ENCODE measurements at places on chromosomes 16 and 17.
A peak's percentile ranks its signal among the peaks of the same experiment; 100 is the strongest.

- DNase-seq = no peak
Measured at GRCh38 chr17:56074361-56074890, 78.8 kb upstream of the ANKFN1 start.

GRCh38 chr17:1498869-1499268 lies 6.4 kb upstream of the MYO1C start:
- DNase-seq = no peak

DNA sequence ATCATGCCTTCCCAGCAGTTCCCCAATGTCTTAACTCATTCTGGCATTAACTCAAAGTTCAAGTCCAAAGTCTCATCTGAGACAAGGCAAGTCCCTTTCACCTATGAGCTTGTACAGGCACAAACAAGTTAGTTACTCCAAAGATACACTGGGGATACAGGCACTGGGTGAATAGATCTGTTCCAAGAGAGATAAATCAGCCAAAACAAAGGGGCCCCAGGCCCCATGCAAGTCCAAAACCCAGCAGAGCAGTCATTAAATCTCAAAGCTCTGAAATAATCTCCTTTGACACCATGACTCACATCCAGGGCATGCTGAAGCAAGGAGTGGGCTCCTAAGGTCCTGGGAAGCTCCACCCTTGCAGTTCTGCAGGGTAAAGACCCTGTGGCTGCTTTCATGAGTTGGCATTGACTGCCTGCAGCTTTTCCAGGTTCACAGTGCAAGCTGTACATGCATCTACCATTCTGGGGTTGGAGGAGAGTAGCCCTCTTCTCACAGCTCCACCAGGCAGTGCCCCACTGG lies 332.2 kb upstream of the KIF2B start:
- no peak for DNase-seq

GRCh38 chr17:82435103-82435502 lies 15.4 kb downstream of the CYBC1 start:
- no peak for DNase-seq

DNA sequence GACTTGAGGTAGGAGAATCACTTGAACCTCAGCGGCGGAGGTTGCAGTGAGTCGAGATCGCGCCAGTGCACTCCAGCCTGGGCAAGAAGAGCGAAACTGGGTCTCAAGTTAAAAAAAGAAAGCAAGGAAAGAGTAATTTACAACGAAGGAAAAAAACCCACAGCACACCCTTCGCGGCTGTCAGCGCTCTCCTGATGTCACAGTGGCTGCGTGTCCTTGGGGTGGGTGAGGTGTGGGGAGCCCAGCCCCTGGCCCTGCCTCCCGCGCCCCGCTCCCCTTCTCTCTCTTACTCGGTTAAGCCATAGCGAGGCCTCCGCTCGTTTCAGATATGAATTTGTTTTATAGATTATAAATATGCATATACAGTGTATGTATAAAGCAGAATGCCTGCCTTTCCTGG lies 740 bp upstream of the JPT2 start:
- no peak for DNase-seq

GRCh38 chr16:10130538-10130937 lies 51.7 kb downstream of the GRIN2A start:
- DNase-seq = no peak

DNA sequence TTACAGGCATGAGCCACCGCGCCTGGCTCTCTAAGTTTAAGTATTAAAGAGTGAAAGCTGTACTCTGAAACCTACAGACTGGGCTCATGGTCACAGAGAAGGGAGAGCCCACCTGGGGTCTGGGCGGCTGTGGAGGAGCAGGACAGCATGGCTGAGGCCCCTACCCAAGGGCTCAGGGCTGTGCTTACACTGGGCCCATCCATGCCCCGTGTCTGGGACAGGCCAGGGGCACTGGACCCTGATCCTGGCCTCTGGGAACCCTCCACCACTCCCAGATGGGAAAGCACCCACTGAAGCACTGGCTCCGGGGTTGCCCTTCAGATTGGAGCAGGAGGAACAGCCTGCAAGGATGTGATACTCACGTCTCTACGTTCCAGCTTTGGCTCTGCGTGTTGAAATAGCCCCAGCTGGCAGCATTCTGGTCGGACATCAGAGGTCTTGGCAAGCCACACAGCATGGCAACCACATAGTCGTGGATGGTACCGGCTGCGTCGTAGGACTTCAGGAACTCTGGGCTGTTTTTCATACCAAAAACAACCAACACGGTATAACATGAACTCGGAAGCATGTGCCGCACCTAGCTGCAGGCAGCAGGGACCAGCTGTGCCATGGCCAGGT lies 13.0 kb downstream of the SHPK start:
- no peak for DNase-seq

GRCh38 chr17:43456661-43457361 lies 27.0 kb upstream of the DHX8 start:
- peak; percentile 6 for DNase-seq

DNA sequence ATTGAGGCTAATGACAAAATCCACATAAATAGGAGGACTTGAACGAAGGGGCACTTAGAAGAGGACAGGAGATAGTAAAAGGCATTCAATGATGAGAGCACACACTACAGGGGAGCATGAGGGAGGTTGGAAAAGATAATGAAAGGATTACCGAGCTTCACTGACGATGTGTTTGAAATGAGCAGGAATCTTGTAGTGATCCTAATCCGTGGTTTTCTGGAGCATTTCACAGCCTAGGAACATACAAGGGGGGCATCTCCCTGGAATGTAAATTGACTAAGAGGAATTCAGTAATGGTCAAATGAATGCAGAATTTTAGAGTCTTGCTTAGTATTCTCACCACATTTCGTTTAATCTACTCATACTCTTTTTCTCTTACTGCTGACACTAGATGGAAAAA lies 5.2 kb downstream of the ATMIN start:
- DNase-seq = no peak

DNA sequence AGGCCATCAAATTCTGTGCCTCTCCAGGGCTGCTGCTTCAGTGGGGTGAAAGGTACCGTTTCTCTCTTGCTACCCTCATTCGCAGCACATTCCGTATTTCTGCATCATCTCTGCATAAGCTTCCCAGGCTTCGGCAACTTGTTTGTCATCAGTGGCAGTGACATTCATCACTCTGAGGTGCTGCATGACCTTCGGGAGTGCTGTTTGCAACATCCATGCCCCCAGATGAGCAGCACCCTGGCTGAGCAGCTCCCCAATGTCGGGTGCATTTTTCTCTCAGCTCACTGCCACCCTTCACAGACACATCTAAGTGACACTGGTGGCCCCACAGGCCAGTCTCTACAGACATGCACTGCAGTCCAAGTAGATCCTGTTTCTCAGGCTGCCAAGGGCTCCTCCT lies 3.8 kb downstream of the CREBBP start:
- DNase-seq = no peak

GRCh38 chr17:81074875-81075274 lies 39.9 kb downstream of the BAIAP2 start:
- DNase-seq = no peak

DNA sequence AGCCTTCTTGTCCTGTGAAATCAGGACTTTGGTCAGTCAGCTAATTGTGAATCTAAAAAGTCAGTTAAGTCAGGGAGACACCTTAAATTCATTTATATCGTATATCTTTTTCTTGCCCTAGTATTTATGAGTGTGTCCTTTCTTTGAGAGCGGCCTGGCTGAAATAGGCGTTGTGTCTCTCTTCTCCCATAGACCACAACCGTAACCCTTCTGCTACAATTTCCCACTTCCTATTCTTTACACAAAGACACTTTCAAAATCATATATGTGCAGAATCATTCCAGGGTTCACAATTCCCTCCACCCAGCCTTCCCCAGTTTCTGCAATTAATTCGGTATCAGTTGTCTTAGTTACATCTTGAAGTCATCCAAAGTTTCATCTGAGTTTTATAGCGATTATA lies 14.0 kb upstream of the COTL1 start:
- no peak for DNase-seq

DNA sequence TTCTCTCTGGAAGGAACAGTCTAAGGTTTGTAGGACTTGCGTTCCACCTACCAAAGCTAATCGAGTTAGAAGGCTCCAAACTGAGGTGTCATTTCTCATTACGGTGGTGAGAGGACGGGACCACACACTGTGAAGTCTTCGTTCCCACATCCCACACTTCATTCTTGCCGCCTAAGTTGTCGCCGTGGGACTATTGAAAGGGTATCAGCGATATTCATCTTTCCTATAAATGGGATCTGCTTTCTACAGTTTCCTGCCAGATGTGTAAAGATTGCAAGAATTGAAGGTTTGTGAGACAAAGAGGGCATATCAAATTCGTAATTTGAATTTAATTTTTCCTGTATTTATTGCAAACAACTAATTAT lies 608 bp upstream of the TRIM37 start:
- DNase-seq = no peak

GRCh38 chr17:7404737-7405349 lies 946 bp upstream of the TMEM256 start:
- no peak for DNase-seq

DNA sequence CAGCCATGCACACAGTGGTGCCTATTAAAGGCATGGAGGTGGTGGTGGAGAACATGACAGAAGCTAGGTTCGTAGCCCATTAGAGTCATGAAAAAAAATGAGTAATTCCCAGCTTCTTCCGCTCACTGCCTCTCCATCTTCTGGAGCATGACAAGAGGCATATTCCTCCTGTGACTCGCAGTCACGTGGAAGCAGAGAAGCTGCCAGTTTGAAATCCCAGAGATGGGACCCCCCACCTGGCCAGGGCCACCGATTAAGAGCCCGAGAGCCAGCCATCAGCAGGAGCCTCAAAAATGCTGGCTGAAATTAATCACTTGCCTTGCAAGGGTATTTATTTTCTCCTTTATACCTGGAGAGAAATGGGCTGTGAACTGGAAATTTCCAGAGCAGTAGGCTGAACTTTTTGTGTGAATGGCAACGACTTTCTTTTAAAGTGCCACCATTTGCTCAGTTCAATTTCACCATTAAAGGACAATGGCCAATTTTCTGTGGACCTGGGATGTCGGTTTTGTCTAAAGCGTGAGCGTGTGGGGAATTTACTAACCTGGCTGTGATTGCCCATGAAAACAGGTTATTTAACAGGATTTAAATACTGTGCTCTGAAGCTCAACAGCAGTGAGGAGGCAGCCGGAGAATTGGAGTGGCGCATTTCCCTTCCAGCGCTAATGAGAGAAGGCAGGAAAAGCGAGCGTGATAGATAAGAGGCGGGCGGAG lies 189.7 kb upstream of the SDK2 start:
- no peak for DNase-seq

- DNase-seq = no peak
Measured at GRCh38 chr17:42347198-42347597, 41.0 kb downstream of the STAT3 start.

- DNase-seq = no peak
Measured at GRCh38 chr16:9499941-9500593, 408.6 kb downstream of the HAPSTR1 start.

DNA sequence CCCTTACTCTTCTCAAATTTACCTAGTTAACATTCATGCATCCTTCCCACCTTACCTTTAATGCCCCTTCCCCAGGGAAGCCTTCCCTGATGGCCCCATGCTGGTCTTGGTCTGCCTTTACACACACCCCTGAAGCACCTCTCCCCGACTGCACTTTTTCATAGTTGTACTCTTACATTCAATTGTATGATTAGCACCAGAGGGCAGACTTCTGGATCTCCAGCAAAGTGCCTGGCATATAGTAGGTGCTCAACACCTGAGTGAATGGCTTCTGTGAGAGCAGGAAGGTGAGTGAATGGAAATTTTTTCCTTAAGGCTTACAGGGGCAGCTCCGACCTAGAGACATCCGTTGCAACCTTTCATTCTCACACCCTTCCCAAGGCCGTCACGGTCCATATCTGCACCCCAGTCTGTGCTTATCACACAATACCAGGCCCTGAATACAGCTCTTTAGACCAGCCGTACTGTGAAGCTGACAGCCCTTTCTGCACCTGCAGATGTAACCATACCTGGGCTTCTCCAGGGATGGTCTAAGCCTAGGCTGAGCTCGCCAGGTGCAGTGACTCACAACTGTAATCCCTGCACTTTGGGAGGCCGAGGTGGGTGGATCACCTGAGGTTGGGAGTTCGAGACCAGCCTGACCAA lies 4.4 kb downstream of the PGAP3 start:
- no peak for DNase-seq

DNA sequence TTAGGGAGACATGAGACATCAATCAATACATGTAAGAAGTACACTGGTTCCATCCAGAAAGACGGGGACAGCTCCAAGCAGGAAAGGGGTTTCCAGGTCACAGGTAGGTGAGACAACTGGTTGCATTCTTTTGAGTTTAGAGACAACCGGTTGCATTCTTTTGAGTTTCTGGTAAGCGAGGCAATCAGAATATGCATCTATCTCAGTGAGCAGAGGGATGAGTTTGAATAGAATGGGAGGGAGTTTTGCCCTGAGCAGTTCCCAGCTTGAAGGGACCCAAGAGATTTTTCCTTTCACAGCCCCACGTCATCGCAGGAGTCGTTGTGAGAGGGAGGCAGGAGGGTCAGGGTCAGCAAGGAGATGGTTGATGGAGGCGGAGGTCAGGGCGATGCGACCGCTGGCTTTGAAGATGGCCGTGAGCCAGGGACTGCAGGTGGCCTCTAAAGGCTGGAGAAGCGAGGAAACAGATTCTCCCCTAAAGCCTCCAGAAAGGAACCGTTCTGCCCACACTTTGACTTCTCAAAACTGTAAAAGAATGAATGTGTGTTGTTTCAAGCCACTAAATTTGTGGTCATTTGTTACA lies 36.5 kb downstream of the IRF8 start:
- no peak for DNase-seq

GRCh38 chr17:71329310-71330098 lies 791.3 kb upstream of the SOX9 start:
- DNase-seq = no peak

DNA sequence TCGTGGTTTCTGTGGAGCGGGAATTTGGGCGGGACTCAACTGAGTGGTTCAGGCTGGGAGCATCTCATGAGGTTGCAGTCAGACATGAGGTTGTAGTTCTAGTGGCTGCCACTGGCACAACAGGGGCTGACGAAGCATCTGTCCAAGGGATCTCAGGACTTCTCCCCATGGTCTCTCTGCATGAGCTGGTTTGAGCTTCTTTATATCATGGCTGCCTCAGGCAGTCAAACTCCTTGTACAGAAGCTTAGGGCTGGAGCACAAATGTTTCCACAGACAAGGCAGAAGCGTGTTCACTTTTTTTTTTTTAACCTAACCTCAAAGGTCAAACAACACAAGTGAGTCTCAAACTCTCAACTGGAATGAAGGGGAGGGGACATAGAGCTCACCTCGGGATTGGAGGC lies 243.3 kb downstream of the MSI2 start:
- DNase-seq = no peak

DNA sequence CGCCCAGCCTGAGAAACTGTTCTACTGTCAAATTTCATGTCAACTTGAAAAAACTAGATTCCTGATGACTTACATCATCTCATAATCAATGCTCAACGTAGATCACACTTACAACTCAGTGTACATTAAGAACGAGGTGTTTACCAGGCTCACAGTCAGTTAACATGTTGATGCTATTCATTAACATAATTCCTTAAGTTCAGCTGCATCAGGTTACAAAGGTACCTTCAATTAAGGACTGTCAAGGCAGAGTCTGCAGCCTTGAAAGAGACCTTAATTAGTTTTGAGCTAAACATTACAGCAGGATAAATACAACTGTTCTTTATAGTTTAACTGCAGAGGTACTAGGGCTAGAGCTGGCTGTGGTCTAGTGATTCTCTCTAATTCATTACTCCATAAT lies 1.9 kb downstream of the GNA13 start:
- DNase-seq = no peak

Measured in stimulated activated naive CD8-positive, alpha-beta T cell treated with anti-CD3 and anti-CD28 coated beads, Interleukin-15, amount 100 ng/mL, for 72 hours (primary cell).